ENCODE measurements at places on chromosomes 13 and 19.

GRCh38 chr19:29538146-29538545 is 12.4 kb downstream of the VSTM2B start:
- DNase-seq = no peak

DNA sequence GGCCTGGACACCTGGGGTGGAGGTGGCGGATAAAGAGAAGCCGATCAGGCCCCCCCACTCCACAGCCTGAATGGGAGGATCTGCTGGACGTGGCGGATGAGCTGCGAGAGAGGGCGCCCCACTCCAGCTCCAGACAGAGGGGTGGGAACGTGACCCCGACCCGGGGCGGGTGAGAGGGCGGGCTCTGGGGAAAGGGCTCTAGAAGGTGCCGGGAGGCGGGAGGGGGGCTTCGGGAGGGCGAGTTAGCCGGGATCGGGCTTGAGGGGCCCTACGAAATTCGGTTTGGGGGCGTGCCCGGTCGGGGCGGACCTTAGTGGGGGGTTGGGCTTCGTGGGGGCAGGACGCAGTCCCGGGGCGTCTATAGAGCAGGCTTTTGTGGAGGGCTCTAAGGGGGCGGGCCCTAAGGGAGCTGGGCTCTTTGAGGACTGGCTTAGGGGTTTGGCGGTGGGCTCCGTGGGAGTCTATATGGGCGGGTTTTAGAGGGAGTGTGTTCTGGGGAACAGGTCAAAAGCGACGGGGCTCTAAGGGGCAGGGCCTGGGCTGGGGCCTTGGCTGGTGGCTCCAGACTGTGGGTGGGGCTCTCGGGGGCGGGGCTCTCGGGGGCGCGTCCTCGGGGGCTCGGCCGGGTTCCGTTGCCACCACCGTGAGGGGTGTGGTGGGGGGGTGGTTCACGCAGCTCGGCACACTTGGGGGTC is 4.1 kb upstream of the NANOS3 start:
- DNase-seq = no peak

- no peak for DNase-seq
Observed at GRCh38 chr13:98274921-98275487, 97.9 kb upstream of the RNF113B start.

DNA sequence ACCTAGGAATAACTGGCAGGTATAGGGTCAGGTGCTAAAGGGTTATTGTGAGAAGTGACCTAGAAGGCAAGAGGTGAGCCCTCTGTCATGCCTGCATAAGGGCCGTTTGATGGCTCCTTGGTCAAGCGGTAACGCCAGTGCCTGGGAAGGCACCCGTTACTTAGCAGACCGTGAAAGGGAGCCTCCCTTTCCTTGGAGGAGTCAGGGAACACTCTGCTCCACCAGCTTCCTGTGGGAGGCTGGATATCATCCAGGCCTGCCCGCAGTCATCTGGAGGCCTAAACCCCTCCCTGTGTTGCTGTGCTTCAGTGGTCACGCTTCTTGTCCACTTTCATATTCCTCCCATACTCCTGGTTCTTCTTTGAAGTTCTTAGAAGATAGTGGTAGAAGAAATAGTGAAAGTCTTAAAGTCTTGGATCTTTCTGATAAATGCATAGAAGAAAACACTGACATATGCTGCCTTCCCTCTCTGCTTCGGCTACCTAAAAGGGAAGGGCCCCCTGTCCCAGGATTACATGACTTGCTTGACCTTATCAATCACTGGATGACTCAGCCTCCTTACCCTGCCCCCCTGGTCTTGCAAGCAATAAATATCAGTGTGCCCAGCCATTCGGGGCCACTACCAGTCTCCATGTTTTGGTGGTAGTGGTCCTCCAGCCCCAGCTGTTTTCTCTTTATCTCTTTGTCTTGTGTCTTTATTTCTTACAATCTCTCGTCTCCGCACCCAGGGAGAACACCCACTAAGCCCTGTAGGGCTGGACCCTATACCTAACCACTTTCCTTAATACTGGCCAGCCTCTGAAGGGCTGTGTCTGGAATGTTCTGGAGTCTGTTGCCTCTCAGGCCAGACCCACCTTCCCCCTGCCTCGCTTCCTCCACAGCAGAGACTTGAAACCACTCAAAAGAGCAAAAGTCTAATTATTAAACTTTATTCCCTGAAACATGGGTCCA is 16.1 kb upstream of the ABCC4 start:
- DNase-seq = no peak

GRCh38 chr19:9967326-9967725 is 31.0 kb upstream of the OLFM2 start:
- no peak for DNase-seq

GRCh38 chr13:99287551-99287950 is 19.6 kb downstream of the GPR183 start:
- DNase-seq = no peak

- no peak for DNase-seq
Observed at GRCh38 chr13:80133631-80134261, 207.2 kb downstream of the SPRY2 start.

- DNase-seq = no peak
Observed at GRCh38 chr13:70893832-70894231, 785.6 kb upstream of the KLHL1 start.

GRCh38 chr19:2488942-2489731 is 13.2 kb downstream of the GADD45B start:
- no peak for DNase-seq

DNA sequence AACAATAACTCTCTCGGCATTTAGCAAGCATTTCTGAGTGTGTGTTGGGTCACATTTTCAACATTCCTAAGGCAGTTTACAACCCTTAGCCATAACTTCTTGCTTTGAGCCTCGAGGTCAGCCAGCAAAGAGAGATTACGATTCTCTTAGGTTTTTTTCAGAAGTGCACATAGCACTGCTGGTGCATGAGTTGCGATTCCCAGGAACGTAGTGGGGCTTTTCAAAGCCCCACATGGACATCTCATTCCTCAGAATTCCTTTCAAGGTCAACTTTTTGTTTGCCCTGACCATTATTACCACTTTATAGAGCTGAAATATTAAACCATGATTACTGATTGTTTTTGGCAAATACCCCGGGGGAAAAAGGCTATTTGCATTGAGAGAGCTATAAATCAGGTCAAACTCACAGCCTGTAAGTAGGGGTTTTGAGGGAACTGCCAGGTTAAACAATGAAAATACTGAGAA is 705.3 kb downstream of the GPC5 start:
- no peak for DNase-seq

DNA sequence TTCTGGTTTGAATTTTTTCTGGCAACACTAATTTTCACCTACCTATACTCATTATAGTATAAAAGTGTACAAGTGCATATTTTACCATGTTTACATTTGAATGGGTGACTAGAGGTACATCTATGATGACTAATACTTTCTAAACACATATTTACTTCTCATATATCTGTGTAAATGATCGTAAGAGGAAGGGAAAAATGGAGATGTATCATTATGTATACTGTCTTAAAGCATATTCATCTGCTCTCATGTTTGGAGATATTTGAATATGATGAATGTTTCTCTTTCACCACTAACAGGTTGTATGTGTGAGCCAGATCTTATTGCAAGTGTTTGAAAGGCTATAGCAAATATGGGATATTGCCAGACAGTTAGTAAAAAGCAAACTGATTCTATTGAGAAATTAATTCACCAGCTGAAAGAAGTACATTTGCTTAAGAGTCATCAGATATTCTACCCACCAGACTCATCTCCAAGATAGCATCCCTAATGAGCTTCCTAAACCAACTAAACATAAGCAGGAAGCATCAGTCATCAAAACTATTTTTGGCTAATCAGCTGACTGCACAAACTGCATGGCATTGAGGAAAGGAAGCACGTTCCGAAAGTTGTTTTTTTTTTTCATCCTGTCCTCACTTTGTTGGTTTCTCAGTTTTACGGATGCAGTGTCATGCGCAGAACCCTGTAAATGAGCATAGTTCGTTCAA is 738.2 kb downstream of the GPC5 start:
- DNase-seq = no peak

DNA sequence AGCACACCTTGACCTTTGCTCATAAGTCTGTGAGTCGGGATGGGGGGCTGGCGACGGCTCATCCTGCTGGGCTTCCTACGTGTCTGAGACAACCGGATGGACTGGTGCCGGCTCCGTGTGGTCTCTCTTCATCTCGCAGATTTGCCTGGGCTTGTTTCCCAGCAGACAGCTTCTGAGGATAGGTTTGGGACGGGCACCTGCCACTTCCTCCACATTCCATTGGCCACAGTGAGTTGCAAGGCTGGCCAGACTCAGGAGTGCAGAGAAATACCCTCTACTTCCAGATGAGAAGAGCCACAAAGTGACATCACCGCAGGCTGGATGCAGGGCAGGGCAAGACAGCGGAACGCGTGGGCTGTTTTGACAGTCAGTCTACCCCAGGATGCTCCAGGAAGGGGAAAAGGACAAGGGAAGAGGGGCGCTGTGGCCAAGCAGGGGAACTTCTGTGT is 48.1 kb downstream of the IRS2 start:
- DNase-seq = no peak

GRCh38 chr19:16945762-16946465 is 57.1 kb downstream of the F2RL3 start:
- no peak for DNase-seq

- no peak for DNase-seq
Observed at GRCh38 chr19:5707576-5708575, 12.1 kb downstream of the LONP1 start.

GRCh38 chr19:55145232-55145631 is 3.8 kb downstream of the TNNT1 start:
- DNase-seq = no peak

DNA sequence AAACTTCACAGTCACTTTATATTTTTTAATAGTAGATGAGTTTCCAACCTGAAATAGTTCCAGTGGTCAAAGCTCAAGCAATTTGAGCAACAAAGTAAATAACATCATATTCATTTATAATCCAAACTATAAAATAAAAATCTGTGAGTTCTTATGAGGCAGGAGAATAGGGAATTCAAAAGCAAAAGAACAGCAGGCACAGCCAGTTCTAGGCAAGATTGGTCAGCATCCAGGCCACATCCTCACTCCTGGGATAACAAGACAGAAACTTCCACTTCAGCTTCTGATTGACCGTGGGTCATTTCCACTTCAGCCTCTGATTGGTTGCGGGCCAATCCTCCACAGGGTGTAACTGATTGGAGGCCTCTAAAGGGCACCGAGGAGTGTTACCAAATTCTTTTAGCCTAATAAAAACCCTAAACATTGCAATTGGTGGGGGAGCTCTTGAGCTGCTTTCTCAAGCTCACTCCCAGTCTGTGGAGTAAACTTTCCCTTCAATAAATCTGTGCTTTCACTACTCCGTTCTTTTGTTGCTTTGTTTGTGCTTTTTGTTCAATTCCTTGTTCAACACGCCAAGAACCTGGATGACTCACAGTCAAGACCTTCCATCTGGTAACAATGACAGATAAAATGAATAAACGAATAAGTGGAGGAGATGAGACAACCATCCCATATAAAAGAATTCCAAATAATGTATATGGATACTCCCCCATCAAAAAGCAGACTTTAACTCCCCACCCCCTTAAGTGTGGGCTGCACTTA is 42.6 kb upstream of the AMER2 start:
- no peak for DNase-seq

- DNase-seq = no peak
Observed at GRCh38 chr13:114027046-114027715, 53.3 kb upstream of the C13orf46 start.

GRCh38 chr19:30558793-30559192 is 186.6 kb downstream of the ZNF536 start:
- DNase-seq = no peak

DNA sequence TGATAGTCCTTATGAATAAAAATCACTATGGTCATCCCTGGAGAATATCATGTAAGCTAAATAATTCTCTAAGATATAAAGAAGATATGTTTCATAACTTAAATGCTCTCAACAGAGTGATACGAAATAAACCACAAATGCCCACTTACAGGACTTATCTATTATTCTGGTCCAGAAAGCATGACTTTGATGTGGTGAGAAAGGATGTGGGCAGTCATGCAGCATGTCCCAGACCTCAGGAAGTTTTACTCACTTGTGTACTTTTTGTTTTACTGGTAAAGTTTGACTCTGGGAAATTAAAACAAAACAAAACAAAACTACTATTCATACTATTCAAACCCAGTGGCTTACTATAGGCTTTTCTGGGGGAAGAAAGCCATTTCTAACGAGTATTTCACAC is 483.2 kb upstream of the SLITRK6 start:
- DNase-seq = no peak

DNA sequence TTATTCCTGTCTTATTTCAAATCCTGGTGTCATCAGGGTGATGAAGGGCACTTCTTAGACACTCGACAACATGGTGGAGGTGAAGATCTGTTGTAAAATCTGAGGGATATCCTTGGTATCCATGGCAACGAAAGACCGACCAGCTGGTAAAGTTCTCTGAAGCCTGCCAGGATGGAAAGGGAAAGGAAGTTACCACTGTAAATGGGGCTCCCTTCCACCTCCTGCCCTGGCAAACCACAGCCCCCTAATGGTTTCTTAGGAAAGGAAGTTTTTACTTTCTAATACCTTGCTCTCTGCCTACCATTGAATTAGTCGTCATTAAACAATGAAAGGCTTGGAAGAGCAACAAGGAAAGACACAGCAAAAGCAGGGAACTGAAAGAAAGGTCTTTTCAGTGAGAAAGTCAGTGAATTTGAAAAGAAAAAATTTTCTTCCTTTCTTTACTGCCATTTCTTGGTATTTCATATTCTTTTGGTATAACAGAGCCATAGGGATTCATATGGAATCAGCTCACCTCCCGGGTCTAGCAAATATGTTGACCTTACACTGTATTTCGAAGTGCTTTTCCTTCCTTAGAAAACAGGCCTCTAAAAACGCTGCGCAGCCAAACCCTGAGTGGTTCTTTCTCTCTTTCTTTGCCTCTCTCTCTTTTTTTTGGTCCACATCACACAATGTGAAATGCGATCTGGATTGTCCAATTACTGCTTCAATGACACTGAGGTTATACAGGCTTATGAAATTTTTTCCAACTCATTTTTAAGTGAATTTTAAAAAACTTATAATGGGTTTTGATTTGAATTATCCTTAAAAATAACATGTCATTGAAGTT is 111.0 kb downstream of the RGCC start:
- no peak for DNase-seq

- no peak for DNase-seq
Observed at GRCh38 chr19:3981373-3981735, 3.9 kb downstream of the EEF2 start.

GRCh38 chr19:40144151-40144550 is 47.1 kb upstream of the MAP3K10 start:
- no peak for DNase-seq

DNA sequence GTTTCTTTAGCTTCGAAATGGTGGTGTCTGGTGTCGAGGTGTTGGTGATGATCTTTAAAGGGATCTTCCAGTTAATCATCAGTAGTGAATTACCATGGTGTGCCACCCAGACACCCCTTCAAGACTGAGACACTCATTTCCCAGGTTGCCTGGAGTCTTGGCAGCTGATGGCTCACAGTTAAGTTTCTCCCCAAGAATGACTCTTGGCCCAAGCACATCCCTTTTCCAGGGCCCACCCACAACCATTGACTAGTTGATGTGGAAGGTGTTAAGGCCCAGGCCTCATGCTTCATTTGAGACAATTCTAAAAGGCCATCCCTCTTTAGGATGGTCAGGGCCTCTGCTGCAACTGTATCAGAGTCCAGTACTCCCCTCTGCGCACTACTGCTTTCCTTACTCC is 145.5 kb downstream of the FOXO1 start:
- DNase-seq = no peak

- DNase-seq = no peak
Observed at GRCh38 chr19:54594737-54595136, 1.3 kb downstream of the LILRA1 start.

GRCh38 chr13:73535341-73535740 is 476.5 kb downstream of the KLF5 start:
- no peak for DNase-seq

Data from stimulated activated CD8-positive, alpha-beta memory T cell treated with anti-CD3 and anti-CD28 coated beads, Interleukin-15, amount 100 ng/mL, for 4 hours (primary cell).